Retina (tissue), 1 donor: ENCODE measurements at places on chromosomes 12 and 14.

GRCh38 chr14:21210023-21210422, 54.2 kb upstream of the OR5AU1 start:
- DNase-seq = no peak

GRCh38 chr14:74314576-74314975, 11.8 kb upstream of the ABCD4 start:
- peak; percentile 25 for DNase-seq

GRCh38 chr12:72017054-72017651, 78.5 kb downstream of the TPH2 start:
- DNase-seq = peak; percentile 90

GRCh38 chr12:70248876-70249275, 5.6 kb downstream of the CNOT2 start:
- DNase-seq = no peak

GRCh38 chr14:41899416-41899815, 292.7 kb downstream of the LRFN5 start:
- DNase-seq = peak; percentile 25

GRCh38 chr14:102034301-102034700, 52.5 kb downstream of the HSP90AA1 start:
- DNase-seq = no peak

DNA sequence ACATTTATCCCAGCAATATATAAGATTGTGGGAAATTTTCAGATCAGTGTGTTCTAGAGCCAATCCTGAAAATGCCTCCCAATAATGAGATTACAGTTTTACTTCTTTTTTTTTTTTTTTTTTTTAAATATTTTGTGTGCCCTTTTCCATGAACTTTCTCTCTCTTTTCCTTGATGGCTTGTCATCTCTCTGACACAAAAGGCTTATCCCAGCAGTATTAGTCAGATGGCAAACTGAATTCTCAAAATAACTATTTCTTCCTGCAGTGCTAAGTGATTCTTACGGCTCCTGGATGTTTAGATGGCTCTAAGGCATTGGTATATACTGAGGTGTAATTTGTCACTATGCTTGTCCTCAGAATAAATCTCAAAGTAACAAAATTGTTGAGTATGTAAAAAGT, 86.7 kb downstream of the LRP6 start:
- DNase-seq = no peak

- DNase-seq = no peak
Observed at GRCh38 chr14:95340201-95340697, 20.5 kb upstream of the CLMN start.

GRCh38 chr12:71159878-71160277, 2.1 kb upstream of the TSPAN8 start:
- DNase-seq = no peak

DNA sequence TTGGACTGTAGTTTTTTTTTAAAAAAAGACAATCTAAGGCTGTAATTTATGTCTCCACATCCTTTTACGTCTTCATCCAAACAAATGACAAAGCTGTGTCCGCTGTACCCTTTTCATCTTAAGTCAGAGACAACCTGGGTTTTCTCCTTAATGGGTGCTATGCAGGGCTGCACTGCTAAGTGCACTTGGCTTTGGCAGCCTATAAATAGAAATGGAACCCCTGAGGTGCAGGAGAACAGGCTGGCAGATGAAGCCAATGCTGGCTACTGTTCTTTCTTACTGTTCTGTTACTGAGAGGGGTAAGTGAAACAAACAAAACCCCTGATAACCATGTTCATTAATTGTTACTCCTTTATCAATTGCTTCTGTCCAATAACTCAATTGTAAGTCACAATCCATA, 47.1 kb upstream of the KICS2 start:
- no peak for DNase-seq

DNA sequence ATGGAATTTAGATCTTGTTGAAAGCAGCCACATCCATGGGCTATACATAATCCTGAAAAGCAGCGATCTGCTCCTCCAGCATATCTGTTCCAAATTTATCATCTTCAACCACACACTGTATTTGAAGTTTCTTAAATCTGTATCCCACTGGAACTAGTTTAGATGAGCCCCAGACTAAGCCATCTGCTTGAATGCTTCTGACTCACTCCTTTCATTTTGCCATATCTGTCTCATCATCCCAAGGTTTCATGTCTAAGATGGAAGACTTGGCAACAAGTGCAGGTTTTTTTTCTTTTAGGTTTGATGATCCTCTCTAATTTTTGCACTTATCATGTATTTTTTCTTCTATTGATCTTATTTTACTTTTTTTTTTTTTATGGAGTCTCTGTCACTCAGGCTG, 54.4 kb upstream of the TMEM263 start:
- no peak for DNase-seq

GRCh38 chr12:18224745-18225144, 36.6 kb upstream of the PIK3C2G start:
- DNase-seq = no peak

DNA sequence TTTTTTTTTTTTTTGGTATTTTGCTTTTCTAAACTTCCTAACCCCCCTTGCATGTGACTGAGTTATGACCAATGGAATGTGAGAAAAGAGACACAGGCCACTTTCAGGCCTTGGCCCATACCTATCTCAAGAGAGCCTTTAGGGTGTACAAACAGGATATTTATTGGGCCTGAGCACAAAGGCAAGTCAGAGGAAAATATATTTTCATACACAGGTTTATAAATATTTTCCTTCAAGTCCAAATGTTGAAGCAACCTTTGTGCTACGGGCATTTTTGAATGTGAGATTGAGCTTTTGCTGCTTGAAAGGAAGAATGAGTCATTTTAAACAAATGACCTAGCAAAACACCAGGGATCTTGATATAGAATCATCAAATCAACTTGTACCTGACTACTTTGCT, 228.6 kb upstream of the E2F7 start:
- DNase-seq = no peak

DNA sequence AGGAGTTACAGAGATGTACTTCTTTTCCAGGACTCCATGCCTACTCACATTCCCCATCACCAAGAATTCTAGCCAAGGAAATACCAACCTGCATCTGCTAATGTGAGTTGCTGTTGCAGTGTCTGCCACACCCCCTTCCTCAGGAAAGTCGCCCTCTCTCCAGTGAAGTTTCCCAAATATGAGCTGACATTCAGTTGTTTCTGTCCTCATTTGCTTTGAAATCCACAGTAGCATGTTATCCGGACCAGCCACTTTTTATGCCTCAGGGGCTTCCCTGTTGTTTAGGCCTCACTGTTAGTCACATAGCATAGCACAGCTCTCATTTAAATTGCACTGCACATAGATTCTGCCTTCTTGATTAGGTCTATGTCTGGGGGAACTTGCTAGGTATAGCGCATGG, 212.4 kb downstream of the EGLN3 start:
- peak; percentile 61 for DNase-seq

DNA sequence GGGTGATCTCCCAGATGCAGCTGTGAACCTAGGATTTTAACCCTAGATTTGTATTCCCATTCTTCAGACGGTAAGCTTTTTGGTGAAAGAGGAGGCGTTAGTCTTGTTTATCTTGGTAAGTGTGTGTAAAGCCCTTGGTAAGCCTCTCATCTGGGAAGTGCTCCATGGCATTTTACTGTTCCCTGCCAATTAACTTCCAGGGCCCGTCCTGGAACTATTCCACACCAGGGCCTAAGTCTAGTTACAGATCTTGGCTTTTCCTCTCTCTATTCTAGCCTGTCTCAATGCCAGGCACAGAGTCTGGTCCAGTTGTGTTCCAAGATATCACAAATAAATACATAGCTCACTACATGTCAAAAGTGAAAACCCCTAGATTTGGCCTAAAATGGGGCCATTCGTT, 42.4 kb downstream of the YEATS4 start:
- no peak for DNase-seq

DNA sequence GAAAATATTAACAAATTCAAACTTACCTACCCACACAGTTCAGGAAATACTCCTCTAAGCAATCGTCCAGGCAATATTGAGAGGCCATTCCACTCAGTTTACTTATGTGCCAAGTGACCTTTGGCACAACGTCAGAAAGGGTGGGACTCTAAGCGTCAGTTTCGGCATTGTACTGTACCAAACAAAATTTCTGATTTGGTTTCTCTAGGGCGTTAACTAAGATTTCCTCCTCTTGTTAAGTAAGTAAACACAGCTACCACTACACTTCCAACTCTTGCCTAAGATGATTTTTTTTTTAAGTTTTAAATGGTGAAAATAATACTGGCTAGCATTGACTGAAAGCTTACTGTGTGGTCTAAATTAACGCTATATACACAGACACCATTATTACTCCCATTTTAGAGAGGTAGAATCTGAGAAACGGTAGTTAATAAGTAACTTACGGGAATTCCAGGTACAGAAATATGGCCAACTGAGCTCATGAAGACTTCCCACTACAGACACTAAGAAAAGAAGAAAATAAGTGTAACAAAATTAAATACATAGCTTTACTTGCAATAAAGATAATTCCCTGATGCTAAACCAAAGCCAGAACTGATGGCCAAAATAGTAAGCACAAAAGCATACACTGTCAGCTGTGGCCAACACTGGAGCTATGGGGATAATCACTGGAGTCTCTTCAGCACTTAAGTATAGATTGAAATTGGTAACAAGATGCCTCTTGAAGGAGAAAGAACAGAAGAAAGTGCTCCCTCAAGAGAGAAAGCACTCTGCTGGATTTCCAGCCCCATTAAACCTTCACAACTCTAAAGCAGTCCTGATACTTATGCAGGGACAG, 76.1 kb downstream of the EPS8 start:
- no peak for DNase-seq

GRCh38 chr12:26077915-26078702, 46.7 kb downstream of the BHLHE41 start:
- DNase-seq = no peak

GRCh38 chr12:45977620-45978019, 12.8 kb downstream of the SCAF11 start:
- DNase-seq = no peak

- DNase-seq = no peak
Observed at GRCh38 chr12:111445726-111446581, 40.2 kb downstream of the SH2B3 start.

DNA sequence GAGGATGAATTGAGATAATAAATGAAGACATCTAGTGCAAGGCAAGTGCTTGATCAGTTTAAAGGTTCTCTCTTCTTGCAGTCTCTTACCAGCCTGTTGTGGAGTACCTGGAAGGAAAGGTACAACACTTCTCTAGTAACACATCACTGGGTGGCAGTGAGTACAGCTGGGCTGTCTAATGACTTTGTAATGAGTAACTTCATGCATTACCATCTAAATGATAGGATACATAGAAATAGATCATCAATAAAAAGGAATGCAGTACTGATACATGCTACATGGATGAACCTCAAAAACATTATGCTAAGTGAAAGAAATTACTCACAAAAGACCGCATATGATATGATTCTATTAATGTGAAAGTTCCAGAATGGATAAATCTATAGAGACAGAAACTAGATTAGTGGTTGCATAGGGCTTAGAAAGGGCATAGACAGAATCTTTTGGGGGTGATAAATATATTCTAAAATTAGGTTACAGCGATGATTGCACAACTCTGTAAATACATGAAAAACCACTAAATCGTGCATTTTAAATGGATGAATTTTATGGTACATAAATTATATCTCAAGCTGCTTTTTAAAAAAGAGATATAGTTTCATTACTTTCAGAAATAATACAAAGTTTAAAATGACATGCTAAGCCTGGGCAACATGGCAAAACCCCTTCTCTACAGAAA, 224.4 kb downstream of the CHST11 start:
- no peak for DNase-seq

GRCh38 chr12:108722992-108723766, 8.1 kb downstream of the CORO1C start:
- DNase-seq = no peak

DNA sequence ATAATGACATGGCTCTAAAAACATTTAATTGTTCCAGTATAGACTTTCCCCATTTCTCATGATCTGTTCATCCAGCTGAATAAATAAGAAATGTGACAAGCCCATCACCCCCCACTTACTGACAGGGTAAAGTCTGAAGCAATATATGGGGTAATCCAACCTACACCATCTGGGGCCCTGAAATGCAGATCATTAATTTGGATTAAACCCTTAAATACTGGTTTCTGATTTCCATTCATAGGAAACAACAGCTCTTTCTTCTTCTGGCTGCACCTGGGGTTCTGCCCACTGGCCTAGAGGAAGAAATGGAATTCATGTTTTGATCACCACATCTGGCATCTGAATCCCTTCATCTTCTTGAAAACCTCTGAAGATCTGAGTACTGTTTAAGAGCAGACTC, 39.3 kb upstream of the ACSM4 start:
- no peak for DNase-seq

GRCh38 chr12:4984344-4984743, 59.3 kb upstream of the KCNA5 start:
- no peak for DNase-seq

GRCh38 chr12:3200032-3200617, 122.9 kb downstream of the TSPAN9 start:
- peak; percentile 89 for DNase-seq

GRCh38 chr12:79706676-79707075, 15.9 kb upstream of the PAWR start:
- DNase-seq = no peak

DNA sequence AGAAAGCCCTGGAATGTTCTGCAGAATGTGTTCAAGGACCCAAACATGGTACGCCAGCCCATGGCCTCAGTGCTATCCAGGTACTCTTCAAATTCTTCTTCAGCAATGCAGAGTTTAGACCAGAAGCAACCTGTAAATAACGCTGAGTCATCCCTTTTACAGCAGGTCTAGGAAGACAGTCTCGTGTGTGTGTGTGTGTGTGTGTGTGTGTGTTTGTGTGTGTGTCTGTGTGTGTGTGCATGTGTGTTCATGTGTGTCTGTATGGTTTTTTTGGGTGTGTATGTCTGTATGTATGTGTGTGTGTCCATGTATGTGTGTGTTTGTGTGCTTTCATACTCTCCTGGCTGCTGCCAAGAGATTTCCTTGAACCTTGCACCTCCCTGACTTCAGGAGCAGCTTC, 60.1 kb upstream of the RFX4 start:
- no peak for DNase-seq

- DNase-seq = no peak
Observed at GRCh38 chr12:64674367-64674922, 64.2 kb downstream of the RASSF3 start.

DNA sequence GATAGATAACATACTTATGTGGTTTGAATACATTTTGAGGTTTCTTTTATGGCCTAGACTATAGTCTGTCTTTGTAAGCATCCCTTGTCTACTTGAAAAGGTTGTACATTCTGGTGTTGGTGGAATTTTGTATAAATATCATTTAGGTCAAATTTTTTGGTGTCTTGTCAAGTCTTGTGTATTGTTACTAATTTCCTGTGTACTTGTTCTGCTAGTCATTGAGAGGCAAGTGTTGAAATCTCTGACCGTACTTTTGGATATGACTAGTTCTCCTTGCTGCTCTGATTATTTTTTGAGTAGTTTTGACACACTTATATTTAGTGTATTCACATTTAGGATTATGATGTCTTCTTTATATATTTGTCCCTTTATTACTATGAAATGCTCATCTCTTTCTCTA, 219.6 kb downstream of the CCDC91 start:
- DNase-seq = no peak

- DNase-seq = no peak
Observed at GRCh38 chr12:76268267-76268666, 79.9 kb downstream of the BBS10 start.
